ENCODE measurements at places on chromosomes 2 and 18.

GRCh38 chr2:208269091-208269490 is 3.0 kb downstream of the PIKFYVE start:
- DNase-seq = no peak

- DNase-seq = no peak
These were observed 100.6 kb downstream of the CABLES1 start for GRCh38 chr18:23235860-23236259.

GRCh38 chr2:46942143-46942526 is 26.5 kb upstream of the MCFD2 start:
- DNase-seq = peak; percentile 77

DNA sequence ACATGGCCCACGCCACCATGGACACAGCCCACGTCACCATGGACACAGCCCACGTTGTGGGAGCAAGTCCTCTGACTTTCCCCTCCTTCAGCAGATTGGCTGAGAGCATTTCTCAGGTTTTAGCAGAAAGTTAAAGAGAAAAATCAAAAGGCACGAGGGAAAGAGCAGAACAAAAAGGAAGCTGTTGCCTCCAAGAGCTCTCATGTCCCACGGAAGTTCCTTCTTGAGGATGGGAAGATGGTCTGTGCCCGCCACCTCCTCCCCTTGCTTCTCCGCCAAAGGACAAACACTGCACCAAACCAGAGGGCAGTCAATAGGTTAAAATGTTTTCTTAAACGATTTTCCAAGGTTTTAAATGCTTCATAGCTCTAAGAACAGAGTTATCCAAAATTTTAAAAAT is 148.4 kb downstream of the HDAC4 start:
- peak; percentile 40 for DNase-seq

GRCh38 chr2:172672114-172672513 is 63.5 kb upstream of the RAPGEF4 start:
- DNase-seq = no peak

- no peak for DNase-seq
These were observed 128.3 kb upstream of the HS6ST1 start for GRCh38 chr2:128446874-128447537.

DNA sequence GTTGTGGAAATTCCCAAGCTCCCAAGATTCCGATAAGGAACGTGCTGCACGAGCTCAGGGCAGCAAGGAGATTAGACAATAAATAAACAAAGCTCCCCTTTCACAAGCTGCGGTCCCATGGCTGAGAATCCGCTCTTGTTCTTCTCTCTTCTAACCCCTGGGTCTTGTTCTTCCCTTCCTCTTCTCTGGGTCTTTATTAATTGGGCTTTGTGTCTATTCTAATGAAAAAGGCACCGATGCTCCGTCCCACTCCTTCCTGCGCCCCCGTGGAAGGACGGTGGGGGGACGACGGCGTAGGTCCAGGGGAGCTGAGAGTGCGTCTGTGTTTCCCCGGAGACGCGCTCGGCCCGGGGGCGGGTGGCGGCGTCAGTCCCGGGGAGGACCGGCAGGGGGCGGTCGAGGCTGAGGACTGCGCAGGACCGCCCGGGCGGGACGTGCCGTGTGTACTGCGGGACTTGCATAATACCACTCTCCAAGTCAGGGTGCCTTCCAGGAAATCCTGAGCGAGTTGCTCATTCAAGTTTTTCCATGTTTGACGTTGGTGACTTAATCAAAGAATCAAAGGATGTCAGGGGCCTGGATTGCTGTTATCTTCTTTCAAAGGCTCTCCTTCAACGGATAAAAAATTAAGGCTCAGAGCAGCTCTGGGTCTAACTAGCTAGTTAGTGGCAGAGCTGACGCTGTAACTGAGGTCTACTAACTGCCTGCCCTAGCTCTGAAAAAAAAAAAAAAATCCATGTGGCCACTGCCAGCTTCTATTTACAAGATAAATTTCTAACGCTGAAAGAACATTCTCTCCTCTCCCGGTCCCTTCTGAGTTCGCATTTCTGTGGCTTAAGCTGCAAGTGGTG is 321.4 kb downstream of the TGIF1 start:
- peak; percentile 92 for DNase-seq

GRCh38 chr18:37584952-37585695 is 19.5 kb upstream of the CELF4 start:
- no peak for DNase-seq

GRCh38 chr2:136291871-136292270 is 173.9 kb upstream of the CXCR4 start:
- no peak for DNase-seq

DNA sequence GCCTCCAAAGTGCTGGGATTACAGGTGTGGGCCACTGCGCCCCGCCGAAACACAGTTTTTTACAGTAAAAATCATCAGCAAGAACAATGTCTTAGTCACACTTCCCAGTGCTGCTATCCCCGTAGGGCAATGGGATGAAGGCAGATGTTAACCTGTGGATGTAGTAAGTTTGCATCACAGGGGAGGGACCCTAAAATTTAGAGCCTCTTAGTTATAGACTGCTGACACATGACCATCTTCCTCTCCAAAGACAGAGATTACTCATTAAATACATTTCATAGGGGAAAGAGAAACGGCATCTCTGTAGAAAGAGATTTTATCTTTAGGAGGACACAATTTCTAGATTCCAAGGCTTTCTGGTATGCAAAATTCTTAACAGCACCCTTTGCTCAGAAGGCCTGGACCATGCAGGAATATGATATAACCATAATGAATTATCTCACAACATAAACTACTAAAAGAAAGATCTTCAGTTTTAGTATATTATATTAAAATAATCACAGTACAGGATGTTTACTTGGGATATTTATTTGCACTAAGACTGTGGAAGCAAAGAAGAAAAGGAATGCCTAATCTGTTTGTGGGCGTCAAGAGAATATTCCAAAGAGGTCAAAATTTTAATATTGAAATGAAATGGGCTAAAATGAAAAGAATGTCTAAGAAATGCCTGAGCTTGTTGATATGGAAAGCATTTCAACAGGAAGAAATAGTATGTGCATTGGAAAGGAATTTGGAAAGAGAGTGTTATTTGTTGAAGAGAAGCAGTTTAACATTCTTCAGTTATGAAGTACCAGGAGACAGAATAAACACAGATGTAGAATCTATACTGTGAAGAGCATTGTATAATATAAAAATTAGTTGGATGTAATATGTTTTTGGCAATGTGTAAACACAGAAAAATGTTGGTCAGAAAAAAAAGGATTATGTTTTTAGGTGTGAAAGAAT is 1228.3 kb upstream of the CHAC2 start:
- DNase-seq = no peak

DNA sequence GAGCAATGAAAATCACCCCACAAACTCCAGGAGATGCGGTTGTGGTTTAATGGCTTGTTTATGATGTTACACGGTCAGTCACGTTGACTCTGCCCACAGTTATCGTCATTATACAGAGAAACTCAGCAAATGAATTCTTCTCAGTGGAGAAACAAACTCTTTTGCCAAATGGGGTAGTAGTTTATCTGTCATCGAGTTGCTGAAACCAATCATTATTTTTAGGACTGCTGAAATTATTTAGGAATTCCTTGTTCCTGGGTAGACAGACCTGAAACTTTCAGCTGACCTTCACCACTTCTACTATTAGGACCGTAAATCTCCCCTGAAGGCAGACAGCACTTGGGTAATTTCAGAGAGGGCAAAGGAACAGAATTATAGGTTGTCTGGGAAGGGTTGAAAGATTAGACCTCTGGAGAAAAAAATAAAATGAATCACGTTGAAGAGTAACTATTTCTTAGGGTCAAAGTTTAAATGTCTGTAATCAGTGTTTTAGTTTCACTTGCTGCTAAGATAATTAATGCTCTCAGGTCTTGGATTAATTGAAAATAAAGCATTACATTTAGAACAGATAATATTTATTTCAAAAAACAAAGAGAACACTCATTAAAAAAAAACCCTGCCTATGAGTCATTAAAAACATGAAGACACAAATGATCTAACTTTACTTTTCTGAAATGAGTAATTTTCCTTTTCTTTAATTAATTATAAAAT is 52.1 kb upstream of the LYPD6 start:
- no peak for DNase-seq

GRCh38 chr18:44744161-44745121 is 63.8 kb downstream of the SETBP1 start:
- DNase-seq = no peak

- DNase-seq = peak; percentile 24
These were observed 21.7 kb upstream of the RAB11FIP5 start for GRCh38 chr2:73134471-73134870.

GRCh38 chr18:68734308-68734707 is 19.4 kb upstream of the TMX3 start:
- DNase-seq = no peak

- no peak for DNase-seq
These were observed 94.1 kb upstream of the SMAD7 start for GRCh38 chr18:49044898-49045297.

DNA sequence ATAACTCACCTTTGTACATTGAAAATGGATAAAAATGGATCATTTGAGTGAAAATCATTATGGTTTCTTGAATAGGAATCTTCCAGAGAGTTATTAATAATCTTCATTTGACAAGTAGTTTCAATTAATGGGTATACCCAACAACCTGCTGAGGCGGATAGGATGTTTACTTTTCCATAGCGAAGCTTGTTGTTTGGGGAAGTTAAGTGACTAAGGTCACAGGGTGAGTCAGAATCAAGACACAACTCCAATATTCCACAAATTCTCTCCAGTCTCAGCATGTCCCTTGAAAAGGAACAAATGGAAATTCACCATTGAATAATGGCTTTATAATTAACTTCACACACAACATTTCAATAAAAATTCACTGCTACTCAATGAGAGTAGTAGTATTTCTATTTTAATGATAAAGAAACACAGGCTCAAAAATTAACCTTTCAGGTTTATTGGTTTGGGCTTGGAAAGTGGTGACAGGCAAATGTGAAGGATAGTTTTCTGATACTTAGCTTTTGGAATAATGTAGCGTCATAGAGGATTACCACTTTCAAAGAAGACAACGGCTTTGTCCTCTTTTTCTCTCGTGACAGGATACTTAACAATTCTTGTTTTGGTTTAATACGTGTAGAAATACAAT is 211.3 kb downstream of the GPD2 start:
- no peak for DNase-seq

DNA sequence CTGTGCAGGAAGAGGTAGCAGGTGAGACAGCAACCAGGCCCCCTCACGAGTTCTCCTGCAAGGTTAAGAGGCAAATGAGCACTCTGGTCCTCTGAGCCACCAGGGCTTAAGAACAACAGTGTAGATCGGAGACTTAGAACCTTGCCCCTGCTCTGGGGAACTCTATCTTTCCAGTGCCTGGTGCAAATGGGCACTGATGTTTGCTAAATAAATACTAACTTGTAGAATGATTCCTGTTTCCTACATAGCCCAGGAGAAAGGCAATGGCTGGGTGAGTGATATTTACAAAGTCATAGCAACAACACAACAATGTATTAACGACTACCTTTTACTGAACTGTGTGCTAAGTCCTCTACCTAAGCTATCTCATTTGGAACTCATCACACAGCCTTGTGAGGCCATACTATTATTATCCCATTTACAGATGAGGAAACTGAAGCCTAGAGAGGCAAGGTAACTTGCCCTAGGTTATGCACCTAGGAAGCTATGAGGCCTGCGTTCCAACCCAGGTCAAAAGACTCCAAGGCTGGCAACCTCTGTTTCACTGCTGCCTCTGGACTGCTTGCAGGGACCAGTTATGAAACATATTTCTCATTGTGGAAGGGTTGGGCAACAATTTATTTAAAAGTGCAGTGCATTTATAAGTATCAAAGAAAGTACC is 4.3 kb downstream of the ATP8B1 start:
- DNase-seq = no peak

DNA sequence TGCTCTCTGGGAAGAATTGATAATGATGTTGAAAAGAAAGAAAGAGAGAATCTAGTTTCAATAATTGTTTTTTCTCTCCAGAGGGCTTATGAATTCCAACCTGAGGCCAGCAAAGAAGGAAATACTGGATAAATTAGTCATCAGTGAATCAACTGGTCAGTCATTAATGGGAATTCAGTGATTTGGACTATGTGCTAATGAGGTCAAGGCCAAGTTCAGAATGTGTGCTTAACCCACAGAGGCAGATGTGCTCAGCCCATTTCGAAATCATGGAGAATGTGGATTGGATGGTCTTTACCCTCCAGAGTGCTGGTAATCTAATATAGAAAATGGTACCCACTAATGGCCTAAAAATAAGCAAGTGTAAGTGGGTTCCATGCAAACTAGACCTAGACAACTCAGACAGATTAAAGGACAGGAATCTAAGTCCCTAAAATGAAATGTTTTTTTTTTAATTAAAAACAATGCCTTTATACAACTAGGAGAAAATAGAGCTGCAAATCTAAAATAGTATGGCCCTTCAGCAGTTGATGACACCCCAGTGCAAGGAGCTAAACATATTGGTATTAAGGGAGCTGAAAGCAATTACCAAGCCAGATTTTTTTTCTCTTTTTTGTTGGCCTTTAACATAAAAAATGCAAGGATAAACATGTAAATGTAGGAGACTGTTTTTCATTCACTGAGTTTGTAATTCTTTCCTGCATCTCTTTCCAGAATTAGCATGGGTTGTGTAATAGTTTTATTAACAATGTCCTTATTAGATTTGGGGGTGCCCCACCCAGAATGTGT is 296.9 kb downstream of the SATB2 start:
- no peak for DNase-seq

DNA sequence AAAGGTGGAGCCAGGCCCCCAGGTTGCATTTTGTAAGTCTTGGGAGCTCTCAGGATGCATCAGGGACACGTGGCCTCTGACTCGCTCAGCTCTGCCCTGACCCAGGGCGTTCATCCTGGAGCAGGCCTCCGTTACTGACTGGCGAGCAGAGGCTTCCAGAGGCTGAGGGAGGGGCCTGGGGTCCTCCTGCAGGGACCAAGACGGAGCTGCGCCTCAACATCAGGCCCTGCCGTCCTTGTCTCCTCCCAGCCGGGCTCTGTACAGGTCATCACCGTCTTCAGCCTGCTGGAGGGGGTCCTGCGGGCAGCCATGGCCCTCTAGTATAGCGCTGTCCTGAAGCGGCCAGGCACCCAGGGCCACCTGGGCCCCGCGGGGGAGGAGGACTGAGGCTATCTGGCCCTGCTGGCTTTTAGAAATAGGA is 10.2 kb upstream of the ALPP start:
- DNase-seq = no peak

- no peak for DNase-seq
These were observed 4.6 kb downstream of the KCNG2 start for GRCh38 chr18:79802298-79802697.

- DNase-seq = no peak
These were observed 136.3 kb upstream of the CAVIN2 start for GRCh38 chr2:191983186-191983585.

DNA sequence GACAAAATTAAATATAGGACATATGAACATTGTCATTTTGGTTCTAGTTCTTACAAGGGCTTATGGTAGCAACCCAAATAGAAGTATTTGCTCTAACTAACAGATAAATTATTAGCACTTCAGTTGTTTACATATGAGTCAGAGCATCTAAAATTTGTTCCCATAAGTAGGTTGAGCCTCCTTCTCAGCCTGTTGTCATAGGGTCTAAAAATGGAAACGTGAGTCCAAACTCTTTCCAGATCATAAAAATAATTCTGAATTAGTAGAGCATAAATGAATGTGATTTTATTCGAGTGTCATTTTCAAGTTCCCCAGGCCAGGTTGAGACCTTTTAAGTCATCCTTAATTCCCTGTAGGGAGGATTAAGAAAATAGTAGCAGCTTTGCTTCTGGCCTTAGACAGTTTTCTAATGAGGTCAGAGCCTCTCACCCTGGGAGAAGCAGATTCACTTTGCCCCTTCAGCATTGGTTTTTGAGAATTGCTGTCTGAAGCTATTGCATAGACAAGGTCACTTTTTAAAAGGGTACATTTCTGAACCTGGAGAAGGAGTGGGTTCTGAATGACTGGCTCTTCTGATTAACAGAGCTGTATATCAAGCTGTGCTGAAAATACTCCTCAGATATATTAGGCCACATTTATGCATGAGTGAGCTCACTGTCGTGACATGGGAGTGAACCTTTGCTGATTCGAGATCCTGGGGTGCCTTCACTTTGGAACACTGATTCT is 164.3 kb downstream of the NEDD4L start:
- DNase-seq = no peak

Data from suppressor macrophage (primary cell).